ENCODE measurements at places on chromosomes 13 and 19.

GRCh38 chr13:19766591-19766990 lies 16.2 kb downstream of the PSPC1 start:
- peak; percentile 2 for DNase-seq

GRCh38 chr13:27110056-27110746 lies 61.4 kb downstream of the USP12 start:
- peak; percentile 72 for DNase-seq

GRCh38 chr19:41919948-41920712 lies 8.1 kb downstream of the ERFL start:
- no peak for DNase-seq

- no peak for DNase-seq
Observed at GRCh38 chr13:98013241-98013640, 59.8 kb downstream of the IPO5 start.

GRCh38 chr13:43088093-43088511 lies 64.7 kb downstream of the DNAJC15 start:
- no peak for DNase-seq

GRCh38 chr13:26711211-26711610 lies 49.4 kb downstream of the GPR12 start:
- no peak for DNase-seq

DNA sequence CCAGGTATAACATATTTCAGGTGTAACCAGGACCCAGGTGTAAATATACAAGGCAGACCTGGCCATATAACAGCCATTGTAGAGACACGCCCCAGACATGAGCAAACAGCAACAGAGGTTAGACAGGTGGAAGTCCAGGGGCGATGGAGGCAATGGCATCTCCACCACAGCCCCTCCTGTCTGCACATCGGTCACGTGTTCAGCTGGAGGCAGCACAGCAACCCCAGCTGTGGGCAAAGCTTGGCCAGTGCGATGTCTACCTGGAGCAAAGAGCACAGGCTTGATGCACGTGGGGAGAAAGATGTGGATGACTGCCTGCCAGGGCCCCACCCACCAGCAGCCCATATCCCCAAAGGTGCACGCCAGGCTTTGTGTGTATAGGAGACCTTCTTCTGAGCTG lies 4.4 kb downstream of the CYP4F2 start:
- no peak for DNase-seq

- no peak for DNase-seq
Observed at GRCh38 chr13:108315273-108315672, 45.8 kb downstream of the TNFSF13B start.

DNA sequence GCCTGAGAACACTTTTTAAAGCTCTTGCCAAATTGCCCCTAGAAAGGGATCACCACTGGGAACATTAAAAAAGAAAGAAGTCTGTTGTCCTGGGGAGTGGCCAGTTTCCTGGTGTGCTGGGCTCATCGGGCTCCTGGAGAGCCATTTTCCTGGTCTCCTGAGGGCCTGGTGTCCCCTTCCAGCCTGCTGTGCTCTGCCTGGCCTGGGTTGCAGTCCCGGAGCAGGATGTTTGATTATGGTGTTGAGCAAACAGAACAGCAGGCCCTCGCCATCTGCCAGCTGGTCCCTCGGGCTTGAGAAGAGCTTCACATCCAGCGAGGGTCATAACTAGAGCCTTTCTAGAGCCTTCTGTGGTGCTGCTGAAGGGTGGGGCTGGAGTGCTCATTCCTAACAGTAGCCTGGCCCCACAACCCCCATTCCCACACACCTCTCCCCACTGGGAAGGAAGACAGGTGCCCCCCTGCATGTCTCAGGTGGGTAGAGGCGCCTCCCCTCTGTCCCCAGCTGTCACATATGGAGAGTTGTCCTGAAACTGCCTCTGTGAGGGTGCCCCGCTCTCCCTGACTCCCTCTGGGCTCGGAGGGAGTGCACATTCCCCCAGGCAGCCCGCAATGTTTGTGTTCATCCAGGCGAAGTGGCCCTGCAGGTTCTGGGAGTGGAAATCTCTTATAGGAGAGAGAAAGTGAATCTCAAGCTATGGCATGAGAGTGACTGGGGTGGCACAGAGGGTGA lies 151.1 kb downstream of the SIPA1L3 start:
- peak; percentile 99 for DNase-seq

- DNase-seq = peak; percentile 64
Observed at GRCh38 chr13:39516096-39516495, 86.9 kb downstream of the LHFPL6 start.

- DNase-seq = no peak
Observed at GRCh38 chr19:33888665-33889064, 92.0 kb downstream of the KCTD15 start.

- DNase-seq = no peak
Observed at GRCh38 chr13:110343241-110343865, 36.3 kb downstream of the COL4A2 start.

GRCh38 chr19:40191836-40192646 lies 815 bp downstream of the MAP3K10 start:
- DNase-seq = peak; percentile 62

DNA sequence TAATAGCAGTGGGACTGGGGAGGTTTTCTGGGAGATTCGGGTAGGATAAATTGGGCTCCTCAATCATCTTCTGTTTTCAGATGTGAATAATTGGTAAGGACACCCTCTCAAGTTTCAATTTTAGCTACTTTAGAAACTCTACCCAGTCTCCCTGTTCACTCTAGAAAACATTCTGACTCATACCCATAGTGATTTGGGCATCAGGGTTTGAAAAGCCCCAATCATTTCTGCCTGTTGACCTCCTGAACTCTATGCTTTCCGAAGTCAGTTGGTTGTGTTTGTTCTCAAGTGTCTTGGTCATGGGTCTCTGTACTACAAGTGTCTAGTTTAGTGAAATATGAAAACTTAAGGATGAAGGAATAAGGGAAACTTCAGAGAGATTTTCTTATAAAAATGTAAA lies 911.3 kb upstream of the GPC6 start:
- DNase-seq = no peak

- DNase-seq = no peak
Observed at GRCh38 chr13:47168066-47168465, 271.2 kb upstream of the HTR2A start.

GRCh38 chr19:3403489-3404323 lies 37.3 kb downstream of the NFIC start:
- no peak for DNase-seq
